Activated CD8-positive, alpha-beta memory T cell treated with anti-CD3 and anti-CD28 coated beads, Interleukin-2, amount 50 U/mL, for 48 hours (primary cell): ENCODE measurements at places on chromosomes 16 and 17.

GRCh38 chr16:53071748-53072301 is 17.0 kb downstream of the CHD9 start:
- no peak for DNase-seq

DNA sequence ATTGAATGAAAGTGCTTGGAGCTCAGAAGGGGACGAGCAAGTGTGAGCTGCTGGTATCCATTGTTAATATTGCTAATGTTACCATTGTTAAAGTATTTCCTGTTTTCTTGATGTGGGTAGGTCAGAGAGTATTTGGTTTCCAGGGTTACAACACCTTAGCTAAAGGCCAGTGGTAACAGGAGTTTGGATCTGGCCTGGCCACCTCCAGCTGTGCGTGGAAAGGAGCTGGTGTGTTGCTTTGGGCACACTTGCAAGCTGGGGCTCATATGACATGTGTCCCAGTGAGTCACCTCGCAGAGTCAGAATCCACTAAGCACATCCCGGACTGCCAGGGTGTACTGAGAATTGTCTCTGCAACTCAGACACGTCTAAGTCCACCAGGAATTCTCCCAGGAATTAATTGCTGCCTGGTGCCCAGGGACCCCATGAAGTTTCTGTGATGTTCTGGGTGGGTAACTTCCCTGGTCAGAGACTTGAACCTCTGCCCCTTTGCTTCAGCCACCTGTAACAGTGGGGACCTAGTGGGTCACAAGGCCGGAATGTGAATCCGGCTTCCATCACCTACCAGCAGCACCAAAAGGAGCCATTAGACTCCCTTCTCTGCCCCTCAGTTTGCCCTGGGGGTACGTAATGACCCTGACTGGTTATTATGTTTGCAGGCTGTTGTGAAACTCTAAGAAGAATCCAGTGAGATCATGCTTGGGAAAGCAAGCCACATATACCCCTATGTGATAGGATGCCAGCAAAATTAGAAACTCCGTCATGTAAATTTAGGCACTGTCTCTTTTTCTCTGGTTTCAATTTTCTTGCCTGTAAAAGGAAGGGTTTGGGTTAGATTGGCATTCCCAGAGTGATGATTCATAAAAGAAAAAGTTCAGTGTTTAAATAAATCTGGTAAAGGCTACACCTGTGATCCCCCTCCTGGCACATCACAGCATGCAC is 12.8 kb downstream of the SLC6A2 start:
- DNase-seq: no peak

GRCh38 chr17:7712111-7712771 is 5.3 kb upstream of the DNAH2 start:
- no peak for DNase-seq

DNA sequence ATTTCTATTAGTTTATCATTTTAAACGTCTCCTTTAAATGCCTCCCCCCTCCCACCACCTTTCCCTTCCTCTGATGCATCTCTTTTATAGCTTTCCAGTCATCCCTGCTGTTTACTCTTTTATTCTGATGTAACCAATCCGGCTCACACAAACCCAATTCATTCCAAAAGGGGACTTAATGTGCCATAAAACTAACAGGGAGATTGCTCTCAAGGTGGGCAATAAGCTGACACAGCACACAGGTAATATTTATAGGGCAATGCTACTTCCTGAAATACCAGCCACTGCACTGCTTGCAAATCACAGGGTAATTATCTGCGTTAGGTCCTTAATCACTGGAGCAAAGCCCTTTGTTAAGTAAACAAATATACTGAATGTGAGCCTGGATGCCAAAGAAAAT is 23.3 kb upstream of the CA10 start:
- no peak for DNase-seq

GRCh38 chr16:84650062-84650991 is 2.0 kb downstream of the KLHL36 start:
- DNase-seq: no peak

DNA sequence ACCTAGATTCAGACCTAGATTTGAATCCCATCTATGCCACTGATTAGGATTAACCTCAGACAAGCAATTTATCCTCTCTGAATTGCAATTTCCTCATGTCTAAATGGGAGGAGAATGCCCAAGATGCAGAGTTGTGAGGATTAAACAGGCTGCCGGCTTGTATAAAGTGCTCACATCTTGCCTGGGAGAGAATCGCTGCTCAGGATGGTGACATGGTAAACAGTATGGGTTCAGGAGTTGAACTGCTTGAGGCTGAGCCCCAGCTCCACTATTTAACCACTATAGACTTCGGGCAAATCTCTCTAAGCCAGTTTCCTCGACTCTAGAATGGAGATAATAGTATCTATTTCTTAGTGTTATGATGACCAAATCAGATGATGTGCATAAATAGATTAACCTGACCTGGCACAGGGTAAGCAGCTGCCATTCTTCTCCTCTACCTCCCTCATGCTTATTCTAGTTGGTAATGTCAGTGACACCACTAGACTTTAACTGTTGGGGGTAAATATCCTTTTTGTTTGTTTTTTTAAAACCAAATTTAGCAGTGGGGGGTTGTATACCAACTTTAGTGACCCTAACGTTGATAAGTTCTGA is 732 bp upstream of the RPL27 start:
- no peak for DNase-seq

GRCh38 chr17:67441052-67441895 is 64.2 kb downstream of the PITPNC1 start:
- DNase-seq: peak; percentile 68

DNA sequence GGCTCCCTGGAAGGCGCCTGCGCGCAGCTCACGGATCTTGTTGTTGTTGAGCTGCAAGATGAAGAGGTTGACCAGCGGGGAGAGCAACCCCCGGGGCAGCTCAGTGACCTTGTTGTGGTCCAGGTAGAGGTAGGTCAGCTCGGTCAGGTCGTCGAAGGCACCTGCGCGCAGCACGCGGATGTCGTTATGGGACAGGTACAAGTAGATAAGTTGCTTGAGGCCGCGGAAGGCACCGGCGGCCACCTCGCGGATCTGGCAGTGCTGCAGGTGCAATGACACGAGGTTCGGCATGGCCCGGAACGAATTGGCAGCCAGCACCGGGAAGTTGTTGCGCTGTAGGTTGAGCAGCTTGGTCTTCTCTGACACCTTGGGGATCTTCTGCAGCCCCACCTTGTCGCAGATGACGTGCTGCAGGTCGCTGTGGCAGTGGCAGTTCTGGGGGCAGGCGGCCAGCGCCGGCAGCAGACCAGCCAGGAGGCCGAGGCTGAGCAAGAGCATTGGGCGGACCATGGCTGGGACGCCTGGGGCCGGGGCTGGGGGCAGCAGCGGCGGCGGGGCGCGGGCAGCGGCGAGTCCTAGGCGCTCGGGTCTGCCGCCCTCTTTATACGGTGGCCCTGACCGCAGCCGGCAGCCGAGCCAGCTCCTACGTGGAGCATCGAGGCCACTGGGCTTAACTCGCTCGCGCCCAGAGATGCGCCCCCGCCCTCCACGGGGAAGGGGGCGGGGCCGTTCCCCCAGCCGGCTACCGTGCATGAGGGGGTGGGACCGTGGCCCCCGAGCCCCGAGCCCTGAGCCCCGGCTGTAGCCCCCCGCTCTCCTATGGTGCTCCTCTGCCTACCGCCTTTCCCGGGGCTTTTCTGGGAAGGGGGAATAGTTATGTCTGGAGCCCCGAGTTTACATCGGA is at the start of gene CHAD:
CHAD (minus strand) TSS at position 577 of the 904 bp plus-strand sequence; CDS start at position 510, 67 bp downstream.
- DNase-seq: no peak

DNA sequence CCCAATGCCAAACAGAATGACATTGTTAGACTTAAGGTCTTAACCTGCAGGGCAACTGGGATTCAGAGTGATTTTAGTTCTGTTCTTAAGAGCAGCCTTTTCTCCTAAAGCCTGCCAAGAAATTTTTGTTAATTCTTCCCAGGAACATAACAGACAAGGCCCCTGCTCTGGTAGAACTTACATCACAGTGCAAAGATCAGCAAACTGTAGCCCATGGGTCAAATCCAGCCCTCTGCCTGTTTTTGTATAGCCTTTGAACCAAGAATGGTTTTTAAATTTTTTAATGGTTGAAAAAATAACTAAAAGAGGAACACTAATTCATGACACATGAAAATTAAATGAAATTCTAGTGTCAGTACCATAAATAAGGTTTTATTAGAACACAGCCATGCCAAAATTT is 3.8 kb downstream of the ACSM3 start:
- no peak for DNase-seq

DNA sequence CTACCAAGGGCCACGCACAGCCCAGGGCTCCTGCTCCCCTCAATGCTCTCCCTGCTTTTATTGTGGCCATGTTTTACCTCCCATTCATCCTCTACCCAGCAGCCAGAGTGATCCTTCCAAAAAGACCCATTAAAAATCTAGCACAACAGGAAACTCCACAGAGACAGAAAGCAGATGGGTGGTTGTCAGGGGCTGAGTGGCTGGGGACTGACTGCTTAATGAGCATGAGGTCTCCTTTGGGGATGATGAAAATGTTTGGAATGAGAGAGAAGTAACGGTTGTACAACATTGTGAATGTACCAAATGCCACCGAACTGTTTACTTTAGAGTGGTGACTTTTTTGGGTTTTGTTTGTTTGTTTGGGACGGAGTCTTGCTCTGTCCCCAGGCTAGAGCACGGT is 107.4 kb downstream of the GAS7 start:
- DNase-seq: no peak

- DNase-seq: no peak
Measured at GRCh38 chr17:64950871-64951270, 31.6 kb upstream of the LRRC37A3 start.

DNA sequence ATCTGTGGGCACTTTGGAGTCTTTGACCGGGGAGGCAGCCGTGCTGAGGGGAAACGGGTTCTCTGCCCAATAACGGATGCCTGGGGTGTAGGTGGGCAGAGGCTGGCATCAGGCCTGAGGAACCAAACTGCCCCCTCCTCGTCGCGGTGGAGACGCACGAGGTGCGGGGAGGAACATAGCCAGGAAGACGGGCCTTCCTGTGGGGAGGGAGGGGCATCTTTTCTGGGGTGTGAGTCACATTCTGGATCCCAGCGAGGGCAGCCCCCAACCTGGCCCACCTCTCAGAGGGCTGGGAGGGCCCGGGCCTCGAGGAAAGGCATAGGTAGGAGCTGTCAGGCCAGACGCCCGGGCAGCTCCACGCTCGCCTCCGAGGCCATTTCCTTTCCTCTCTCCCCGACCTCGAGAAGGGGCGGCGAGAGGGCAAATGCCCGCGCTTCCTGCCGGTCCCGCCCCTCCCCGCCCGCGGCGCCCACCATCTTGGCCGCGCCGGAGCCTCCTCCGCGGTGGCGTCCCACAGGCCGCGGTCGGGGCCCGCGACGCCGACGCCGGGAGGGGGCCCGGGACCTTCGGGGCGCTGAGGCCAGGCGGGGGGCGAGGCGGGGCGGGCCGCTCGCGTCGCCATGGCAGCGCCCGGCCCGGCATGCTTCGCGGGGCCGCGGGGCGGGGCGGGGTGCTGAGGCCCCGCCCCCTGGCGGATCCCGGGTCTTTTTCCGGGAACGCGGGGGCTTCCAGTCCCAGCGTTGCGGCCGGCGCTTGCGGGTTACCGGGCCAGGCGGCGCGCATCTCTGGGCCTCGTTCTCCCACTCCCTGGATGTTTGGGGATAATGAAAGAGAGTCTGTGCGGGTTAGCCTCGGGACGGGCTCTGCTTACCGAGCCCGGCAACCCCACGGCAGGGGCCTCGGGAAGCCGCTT is 13.2 kb downstream of the RAI1 start:
- peak; percentile 84 for DNase-seq

- no peak for DNase-seq
Measured at GRCh38 chr16:50980666-50981065, 170.4 kb downstream of the SALL1 start.

- no peak for DNase-seq
Measured at GRCh38 chr17:30443721-30444120, 33.5 kb upstream of the GOSR1 start.

- DNase-seq: no peak
Measured at GRCh38 chr16:70682239-70683145, 3.4 kb downstream of the MTSS2 start.

- no peak for DNase-seq
Measured at GRCh38 chr16:22360963-22361659, 13.3 kb downstream of the CDR2 start.

DNA sequence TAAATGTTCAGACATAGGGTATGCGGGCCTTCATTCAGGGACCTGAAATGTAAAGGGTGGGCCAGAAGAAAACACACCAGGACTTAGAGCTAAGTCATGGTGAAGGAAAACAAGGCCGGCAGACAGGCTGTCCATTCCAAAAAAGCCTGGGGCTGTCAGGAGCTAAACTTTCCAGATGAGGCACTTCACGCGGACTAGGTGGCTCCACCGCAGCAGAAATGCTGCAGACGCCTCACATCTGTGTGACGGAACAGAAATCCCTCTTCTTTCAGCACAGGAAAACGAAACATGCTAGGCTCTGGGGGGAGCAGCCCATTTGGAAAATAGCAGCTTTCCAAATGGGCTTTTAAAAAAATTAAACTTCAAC is 88.7 kb downstream of the HS3ST3A1 start:
- DNase-seq: no peak

DNA sequence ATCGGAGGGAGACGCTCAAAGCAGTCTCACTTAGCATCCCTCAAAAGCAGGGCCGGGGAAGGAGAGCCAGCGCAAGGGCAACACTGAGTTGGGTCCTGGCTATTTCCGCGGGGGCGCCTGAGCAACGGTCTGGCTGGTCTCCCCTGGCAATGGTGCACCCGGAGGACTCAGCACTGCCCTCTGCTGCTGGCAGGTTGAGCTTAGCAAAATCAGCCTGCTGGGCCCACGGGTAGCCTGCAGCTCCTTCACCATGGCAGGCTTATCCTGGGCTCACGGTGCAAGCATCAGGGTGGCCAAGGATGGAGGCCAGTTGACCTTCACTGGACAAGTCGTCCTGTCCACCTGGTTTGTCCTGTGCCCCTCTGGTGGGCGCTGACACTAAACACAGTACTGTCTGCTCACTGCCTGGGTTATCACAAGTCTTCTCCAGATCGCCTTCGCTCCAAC is 14.4 kb upstream of the ALDH3A1 start:
- peak; percentile 75 for DNase-seq

- no peak for DNase-seq
Measured at GRCh38 chr16:85041219-85042166, 13.9 kb downstream of the KIAA0513 start.

DNA sequence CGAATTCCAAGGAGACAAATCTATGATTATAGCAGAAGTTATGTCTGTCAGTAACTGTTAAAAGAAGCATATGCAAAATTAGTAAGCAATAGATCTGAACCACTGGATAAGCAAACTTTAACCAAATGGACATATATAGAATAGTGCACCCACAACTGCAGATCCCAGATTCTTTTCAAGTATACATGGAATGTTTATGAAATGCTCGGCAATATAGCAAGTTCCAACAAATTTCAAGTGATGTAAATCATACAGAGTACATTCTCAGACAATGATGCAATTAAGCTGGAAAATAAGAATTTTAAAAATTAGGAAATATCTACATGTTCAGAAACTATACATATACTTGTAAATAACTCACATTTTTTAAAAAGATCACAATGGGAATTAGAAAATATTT is 8.4 kb upstream of the HELZ start:
- DNase-seq: no peak

DNA sequence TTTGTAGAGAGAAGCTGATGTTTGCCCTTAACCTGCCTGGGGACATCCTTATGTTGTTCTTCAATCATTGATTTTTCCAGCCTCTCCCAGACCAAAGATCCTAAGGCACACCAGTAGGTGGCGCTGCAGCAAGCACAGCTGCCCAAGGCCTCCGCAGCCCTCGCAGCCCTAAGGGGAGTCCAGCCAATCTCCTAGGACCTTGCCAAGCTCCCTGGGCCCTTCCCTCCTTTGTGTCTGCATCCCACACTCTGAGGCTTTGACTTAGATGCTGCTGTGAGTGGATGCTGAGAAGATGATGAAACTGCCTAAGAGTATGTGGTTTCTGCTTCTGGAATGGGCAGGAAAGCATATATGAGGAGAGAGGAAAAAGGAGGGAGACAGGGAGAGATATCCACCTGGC is 47.1 kb downstream of the SPACA3 start:
- DNase-seq: peak; percentile 60

GRCh38 chr16:8972843-8973586 is 9.3 kb upstream of the USP7 start:
- DNase-seq: no peak
